ENCODE measurements at places on chromosomes 12 and 14. TPM values are rescaled to one million over a fixed set of nuclear protein-coding genes. Genes with fewer than 3 reads are reported as not detected.

PTPRB gene
- 14.2 TPM for polyA plus RNA-seq

ARF6 gene
- 31.1 TPM for polyA plus RNA-seq

GRCh38 chr14:77870646-77871045, 70.7 kb downstream of the ADCK1 start:
- no peak for DNase-seq

- no peak for DNase-seq
Observed at GRCh38 chr12:80625051-80625450, 82.4 kb upstream of the MYF6 start.
